Mesothelial cell of epicardium (in vitro differentiated cells): ENCODE measurements at places on chromosomes 12 and 14. TPM values are rescaled to one million over a fixed set of nuclear protein-coding genes. Genes with fewer than 3 reads are reported as not detected.

TMEM30B gene
- 10.1 to 11.2 TPM (median 10.6 TPM) in 3 replicates for total RNA-seq

KLRC2 gene
- total RNA-seq: not detected in 3 replicates

MYO1H gene
- total RNA-seq: not detected in 3 replicates

HOXC12 gene
- total RNA-seq: not detected in 3 replicates

LRP10 gene
- 38.6 to 40.4 TPM (median 39.8 TPM) in 3 replicates for total RNA-seq

OR5AU1 gene
- total RNA-seq: not detected in 3 replicates

DYRK4 gene
- 34.8 to 39.9 TPM (median 39.7 TPM) in 3 replicates for total RNA-seq

C12orf54 gene
- 0.34 to 0.38 TPM in 2 of 3 replicates, not detected in the other for total RNA-seq

DDX55 gene
- total RNA-seq: 28.9 to 32.8 TPM (median 30.9 TPM) in 3 replicates

DNA sequence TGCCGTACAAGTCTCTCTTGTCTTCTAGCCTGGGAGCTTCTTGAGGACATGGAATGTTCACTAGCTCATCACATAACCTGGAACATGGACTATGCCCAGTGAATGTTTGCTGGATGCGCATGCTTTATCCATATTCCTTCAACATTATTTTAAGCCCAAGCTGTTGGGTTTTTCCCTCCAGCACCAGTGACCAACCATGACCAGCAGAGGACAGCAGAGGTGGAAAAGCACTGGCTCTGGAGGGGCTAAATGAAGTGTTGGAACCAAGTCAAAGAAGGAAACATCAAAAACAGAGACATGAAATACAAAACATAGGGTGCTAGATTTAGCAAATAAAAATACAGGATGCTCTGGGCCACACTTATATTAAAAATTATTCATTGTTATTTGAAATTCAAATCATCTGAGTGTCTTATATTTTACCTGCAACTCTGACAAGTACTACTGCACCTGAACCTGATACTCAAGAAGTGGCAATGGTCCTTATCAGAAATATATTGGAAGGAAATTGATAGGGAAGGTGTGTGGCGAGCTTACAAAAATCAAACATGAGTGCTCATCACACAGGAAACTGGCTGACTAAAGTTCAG is 23.1 kb upstream of the HELB start:
- H3K36me3 ChIP-seq: no peaks in the 10 kb centered on the region
- H3K4me1 ChIP-seq: no peaks in the 10 kb centered on the region
- H3K27ac ChIP-seq: no peak overlapping the region
- H3K27me3 ChIP-seq: peaks cover 21% of the 10 kb centered on the region
- H3K4me3 ChIP-seq: no peak overlapping the region
- no peak for DNase-seq

- peaks cover 1% of the 10 kb centered on the region for H3K27me3 ChIP-seq
- H3K36me3 ChIP-seq: no peaks in the 10 kb centered on the region
- no peak overlapping the region for H3K4me3 ChIP-seq
- no peak for DNase-seq
- H3K4me1 ChIP-seq: peaks cover 6% of the 10 kb centered on the region
Observed at GRCh38 chr14:53180272-53181221, 27.4 kb upstream of the DDHD1 start.

- peaks cover 22% of the 10 kb centered on the region for H3K36me3 ChIP-seq
- H3K27ac ChIP-seq: no peak overlapping the region
- H3K27me3 ChIP-seq: no peaks in the 10 kb centered on the region
- peaks cover 13% of the 10 kb centered on the region for H3K4me1 ChIP-seq
- H3K4me3 ChIP-seq: no peak overlapping the region
Observed at GRCh38 chr12:101759396-101760047, 20.3 kb upstream of the SYCP3 start.

DNA sequence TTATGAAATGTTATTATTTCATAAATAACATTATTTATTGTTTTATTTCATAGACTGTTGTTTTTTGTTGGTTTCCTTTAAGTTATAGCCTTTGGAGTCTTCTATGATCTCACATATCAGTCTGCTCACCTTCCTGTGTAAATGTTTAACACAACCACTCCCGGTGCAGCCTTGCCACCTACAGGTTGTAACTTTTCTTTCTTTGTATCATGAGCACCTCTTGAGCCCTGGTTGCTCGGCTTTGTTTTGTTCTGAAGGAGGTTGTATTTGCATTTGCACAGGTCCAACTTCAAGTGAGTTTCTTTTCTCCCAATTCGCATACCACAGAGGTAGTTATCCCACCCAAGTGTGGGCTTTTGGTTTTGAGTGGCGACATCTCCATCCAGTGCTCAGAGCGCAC is 121.4 kb downstream of the SLC15A4 start:
- H3K36me3 ChIP-seq: peaks cover 9% of the 10 kb centered on the region
- no peaks in the 10 kb centered on the region for H3K27me3 ChIP-seq
- H3K4me3 ChIP-seq: no peak overlapping the region
- H3K27ac ChIP-seq: no peak overlapping the region

GRCh38 chr12:1093166-1093751 is 102.2 kb downstream of the ERC1 start:
- no peaks in the 10 kb centered on the region for H3K27me3 ChIP-seq
- H3K27ac ChIP-seq: no peak overlapping the region
- H3K36me3 ChIP-seq: no peaks in the 10 kb centered on the region

- no peaks in the 10 kb centered on the region for H3K36me3 ChIP-seq
- DNase-seq: no peak
- H3K27me3 ChIP-seq: no peaks in the 10 kb centered on the region
- H3K4me1 ChIP-seq: no peaks in the 10 kb centered on the region
- no peak overlapping the region for H3K4me3 ChIP-seq
Observed at GRCh38 chr12:93621986-93622385, 49.5 kb downstream of the SOCS2 start.

GRCh38 chr12:26642361-26642760 is 190.6 kb downstream of the ITPR2 start:
- H3K4me1 ChIP-seq: peaks cover 21% of the 10 kb centered on the region
- no peak overlapping the region for H3K27ac ChIP-seq
- H3K4me3 ChIP-seq: no peak overlapping the region
- H3K36me3 ChIP-seq: peaks cover 26% of the 10 kb centered on the region

GRCh38 chr12:2879853-2880252 is 2.8 kb downstream of the RHNO1 start:
- H3K4me3 ChIP-seq: no peak overlapping the region
- DNase-seq: no peak
- peaks cover 21% of the 10 kb centered on the region for H3K4me1 ChIP-seq
- peaks cover 11% of the 10 kb centered on the region for H3K36me3 ChIP-seq
- H3K27ac ChIP-seq: no peak overlapping the region
- H3K27me3 ChIP-seq: no peaks in the 10 kb centered on the region

GRCh38 chr14:96710060-96710666 is 87.0 kb upstream of the VRK1 start:
- no peak for DNase-seq
- peaks cover 11% of the 10 kb centered on the region for H3K27me3 ChIP-seq
- H3K4me3 ChIP-seq: no peak overlapping the region
- H3K4me1 ChIP-seq: no peaks in the 10 kb centered on the region

DNA sequence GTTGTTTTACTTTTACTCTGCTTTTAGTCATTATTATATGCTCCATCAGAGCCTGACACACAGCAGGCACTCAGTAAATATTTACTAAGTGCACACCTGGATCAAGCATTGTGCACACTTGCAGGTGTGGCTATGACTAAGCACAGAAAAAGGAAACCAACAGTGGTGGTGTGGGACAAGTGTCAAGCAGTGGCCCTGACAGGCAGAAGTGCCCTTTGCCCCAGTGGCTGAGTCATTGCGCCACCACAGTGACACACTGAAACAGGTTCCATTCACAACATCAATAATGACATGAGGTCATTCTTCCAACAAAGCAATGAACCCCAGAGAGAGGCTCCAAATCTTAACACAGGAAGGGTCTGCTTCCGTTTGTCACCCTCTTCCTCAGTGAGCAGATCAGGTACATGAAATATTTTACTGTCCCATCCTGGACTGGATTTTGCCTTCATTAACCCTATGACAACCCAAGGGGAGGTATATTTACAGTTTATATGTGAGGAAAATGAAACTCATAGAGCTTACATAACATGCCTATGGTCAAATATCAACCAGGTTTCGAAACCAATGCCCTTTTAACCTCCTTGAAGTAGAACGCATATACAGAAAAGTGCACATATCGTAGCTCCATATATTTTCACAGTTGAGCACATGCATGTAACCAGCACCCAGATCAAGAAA is 82.6 kb upstream of the GTF2A1 start:
- DNase-seq: no peak
- no peak overlapping the region for H3K27ac ChIP-seq

GRCh38 chr14:97077687-97078086 is 280.5 kb downstream of the VRK1 start:
- H3K27me3 ChIP-seq: peaks cover 7% of the 10 kb centered on the region
- H3K4me1 ChIP-seq: peaks cover 10% of the 10 kb centered on the region
- H3K36me3 ChIP-seq: no peaks in the 10 kb centered on the region
- no peak overlapping the region for H3K27ac ChIP-seq
- H3K4me3 ChIP-seq: no peak overlapping the region
- DNase-seq: no peak

GRCh38 chr14:92247341-92247740 is 75.6 kb upstream of the SLC24A4 start:
- no peak overlapping the region for H3K27ac ChIP-seq
- H3K4me3 ChIP-seq: no peak overlapping the region
- no peaks in the 10 kb centered on the region for H3K36me3 ChIP-seq
- H3K27me3 ChIP-seq: peaks cover 35% of the 10 kb centered on the region
- DNase-seq: no peak
- no peaks in the 10 kb centered on the region for H3K4me1 ChIP-seq

- H3K27me3 ChIP-seq: no peaks in the 10 kb centered on the region
- no peaks in the 10 kb centered on the region for H3K4me1 ChIP-seq
- H3K27ac ChIP-seq: peak overlapping the region; percentile 21
- no peak overlapping the region for H3K4me3 ChIP-seq
- peak; percentile 30 for DNase-seq
- H3K36me3 ChIP-seq: peaks cover 41% of the 10 kb centered on the region
Observed at GRCh38 chr12:49763006-49763591, 21.7 kb downstream of the TMBIM6 start.

- peak overlapping the region; percentile 56 for H3K4me3 ChIP-seq
- H3K27me3 ChIP-seq: peaks cover 2% of the 10 kb centered on the region
- peak overlapping the region; percentile 80 for H3K27ac ChIP-seq
- H3K36me3 ChIP-seq: no peaks in the 10 kb centered on the region
- H3K4me1 ChIP-seq: peaks cover 63% of the 10 kb centered on the region
- DNase-seq: no peak
Observed at GRCh38 chr12:1591034-1591433, 3.3 kb downstream of the FBXL14 start.

DNA sequence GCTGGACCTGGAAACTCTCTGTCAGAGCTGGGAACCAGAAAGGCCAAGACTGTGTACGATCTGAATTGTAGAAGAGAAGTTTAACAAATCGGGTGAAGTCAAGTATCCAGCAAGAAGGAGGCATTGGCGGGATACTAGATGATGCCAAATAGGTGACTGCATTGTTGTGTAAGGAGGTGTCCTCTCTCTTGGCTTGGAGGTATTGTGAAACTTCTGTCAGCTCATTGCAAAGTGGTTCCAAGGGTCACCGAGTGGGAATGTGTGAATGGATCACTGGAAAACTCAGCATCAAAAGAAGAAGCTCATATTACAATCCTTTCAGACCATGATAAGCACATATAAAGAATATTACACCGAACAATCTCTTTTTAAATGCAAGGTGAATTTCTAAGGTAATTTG is 11.7 kb downstream of the NAV3 start:
- H3K27ac ChIP-seq: no peak overlapping the region
- no peak overlapping the region for H3K4me3 ChIP-seq

- no peak for DNase-seq
- H3K4me1 ChIP-seq: peaks cover 20% of the 10 kb centered on the region
- H3K36me3 ChIP-seq: no peaks in the 10 kb centered on the region
- no peak overlapping the region for H3K4me3 ChIP-seq
- no peak overlapping the region for H3K27ac ChIP-seq
- no peaks in the 10 kb centered on the region for H3K27me3 ChIP-seq
Observed at GRCh38 chr14:31893221-31893757, 183.8 kb upstream of the ARHGAP5 start.

DNA sequence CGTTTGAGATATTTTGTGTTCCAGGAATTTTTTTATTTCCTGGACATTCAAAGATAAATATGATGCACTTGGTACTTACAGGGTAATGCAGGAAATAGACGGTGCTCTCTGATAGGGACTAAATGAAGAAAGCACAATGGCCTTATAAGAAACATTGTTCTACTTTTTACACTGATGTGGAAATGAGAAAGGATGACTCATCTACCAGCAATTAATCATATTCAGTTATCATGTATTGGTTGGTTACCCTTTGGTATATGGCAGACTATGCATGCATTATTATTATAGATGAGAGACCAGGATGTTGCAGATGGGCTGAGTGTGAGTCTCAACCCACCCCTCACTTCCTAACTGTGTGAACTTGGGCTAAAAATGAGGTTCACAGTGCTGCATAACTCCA is 222.2 kb downstream of the FLRT2 start:
- H3K27me3 ChIP-seq: no peaks in the 10 kb centered on the region
- no peak overlapping the region for H3K4me3 ChIP-seq
- no peak for DNase-seq
- H3K27ac ChIP-seq: no peak overlapping the region
- no peaks in the 10 kb centered on the region for H3K4me1 ChIP-seq
- H3K36me3 ChIP-seq: no peaks in the 10 kb centered on the region

DNA sequence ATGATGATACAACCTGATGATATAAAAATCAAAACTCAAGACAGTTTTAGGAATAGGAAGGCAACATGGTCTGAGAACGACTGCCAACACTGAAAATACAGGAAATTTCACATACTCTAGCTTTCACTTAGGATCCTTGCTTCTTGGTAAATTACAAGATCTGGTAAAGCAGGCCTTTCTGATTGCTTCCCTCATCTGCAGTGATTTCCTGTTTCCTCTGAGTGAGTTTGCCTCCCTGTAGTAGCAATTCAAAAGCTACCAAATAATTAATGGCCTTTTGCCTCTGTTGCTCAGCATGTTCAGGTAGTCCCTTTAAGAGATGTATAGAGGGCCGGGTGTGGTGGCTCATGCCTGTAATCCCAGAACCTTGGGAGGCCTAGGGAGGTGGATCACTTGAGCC is 2.0 kb upstream of the IRAK3 start:
- no peak overlapping the region for H3K4me3 ChIP-seq
- H3K36me3 ChIP-seq: no peaks in the 10 kb centered on the region
- no peak overlapping the region for H3K27ac ChIP-seq

DNA sequence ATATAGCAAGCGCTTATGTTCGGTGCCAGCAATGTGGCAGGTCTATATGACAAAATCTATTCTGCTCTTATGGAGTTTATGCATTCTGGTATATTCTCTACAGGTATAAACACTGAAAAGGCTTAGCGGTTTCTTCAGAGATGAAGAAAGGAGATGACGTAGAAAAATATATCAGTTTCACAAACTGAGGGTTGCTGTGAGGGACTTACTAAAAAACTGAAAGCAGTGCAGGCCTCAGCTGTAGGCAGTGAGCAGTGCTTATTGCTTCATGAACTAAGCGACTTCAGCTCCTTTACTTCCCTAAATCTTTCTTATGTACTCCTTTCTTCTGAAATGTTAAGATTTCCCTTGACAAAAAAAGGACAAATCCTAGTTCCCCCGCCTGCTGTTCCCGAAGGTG is 4.5 kb downstream of the DDX47 start:
- no peak overlapping the region for H3K4me3 ChIP-seq
- H3K36me3 ChIP-seq: peaks cover 40% of the 10 kb centered on the region
- peaks cover 42% of the 10 kb centered on the region for H3K4me1 ChIP-seq
- no peaks in the 10 kb centered on the region for H3K27me3 ChIP-seq

GRCh38 chr14:24233538-24233866 is 773 bp downstream of the GMPR2 start:
- peak overlapping the region; percentile 95 for H3K4me3 ChIP-seq
- peaks cover 36% of the 10 kb centered on the region for H3K4me1 ChIP-seq
- no peak for DNase-seq
- peaks cover 22% of the 10 kb centered on the region for H3K36me3 ChIP-seq
- H3K27me3 ChIP-seq: no peaks in the 10 kb centered on the region
